ENCODE measurements at places on chromosomes 11 and 22. TPM values are rescaled to one million over a fixed set of nuclear protein-coding genes. Genes with fewer than 3 reads are reported as not detected.

SLC22A9 gene
- total RNA-seq, result not detected

MS4A6E gene
- total RNA-seq, result not detected

KRTAP5-2 gene
- total RNA-seq, result not detected

SCN3B gene
- total RNA-seq, result 0.43 TPM

VPREB1 gene
- total RNA-seq, result not detected

AASDHPPT gene
- 15.8 TPM for total RNA-seq

KCNK4 gene
- not detected for total RNA-seq

OR52H1 gene
- 0.25 TPM for total RNA-seq

GGTLC3 gene
- total RNA-seq, result not detected

KCNC1 gene
- total RNA-seq, result 0.37 TPM

KCNE3 gene
- total RNA-seq, result 18.8 TPM

ISX gene
- 91.1 TPM for total RNA-seq

MGAT3 gene
- total RNA-seq, result 10.7 TPM
